ENCODE measurements at places on chromosomes 6 and 20.

GRCh38 chr6:24106291-24106690 lies 19.7 kb upstream of the NRSN1 start:
- peaks cover 7% of the 10 kb centered on the region for H3K27me3 ChIP-seq
- H3K4me3 ChIP-seq, result no peak overlapping the region
- DNase-seq, result no peak
- no peak overlapping the region for H3K27ac ChIP-seq
- H3K4me1 ChIP-seq, result no peaks in the 10 kb centered on the region

GRCh38 chr20:40326784-40327183 lies 362.3 kb downstream of the MAFB start:
- H3K27ac ChIP-seq, result no peak overlapping the region
- no peaks in the 10 kb centered on the region for H3K36me3 ChIP-seq
- no peak overlapping the region for H3K4me3 ChIP-seq
- H3K4me1 ChIP-seq, result peaks cover 11% of the 10 kb centered on the region
- no peaks in the 10 kb centered on the region for H3K27me3 ChIP-seq
- no peak for DNase-seq

DNA sequence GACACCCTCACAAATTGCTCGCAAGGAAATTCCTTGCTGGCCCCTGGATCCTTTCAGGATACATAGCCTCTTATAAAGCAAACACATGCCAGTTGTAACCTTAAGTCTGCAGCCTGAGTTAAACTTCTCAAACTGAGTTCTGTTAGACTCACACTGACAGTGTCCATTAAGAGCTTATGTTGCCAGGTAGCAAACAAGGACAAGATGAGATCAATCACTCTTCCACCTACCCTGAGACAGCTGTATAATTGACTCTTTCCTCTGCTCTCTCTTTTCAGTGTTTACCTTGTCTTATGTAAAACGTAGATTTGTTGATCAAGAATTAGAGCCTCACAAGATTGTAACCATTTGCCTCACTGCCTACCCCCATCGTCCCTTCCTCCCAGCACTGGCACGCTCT lies 359.8 kb downstream of the EPM2A start:
- H3K4me3 ChIP-seq, result peak overlapping the region; percentile 1
- H3K36me3 ChIP-seq, result no peaks in the 10 kb centered on the region
- no peak for DNase-seq
- peaks cover 12% of the 10 kb centered on the region for H3K27me3 ChIP-seq
- no peak overlapping the region for H3K27ac ChIP-seq

DNA sequence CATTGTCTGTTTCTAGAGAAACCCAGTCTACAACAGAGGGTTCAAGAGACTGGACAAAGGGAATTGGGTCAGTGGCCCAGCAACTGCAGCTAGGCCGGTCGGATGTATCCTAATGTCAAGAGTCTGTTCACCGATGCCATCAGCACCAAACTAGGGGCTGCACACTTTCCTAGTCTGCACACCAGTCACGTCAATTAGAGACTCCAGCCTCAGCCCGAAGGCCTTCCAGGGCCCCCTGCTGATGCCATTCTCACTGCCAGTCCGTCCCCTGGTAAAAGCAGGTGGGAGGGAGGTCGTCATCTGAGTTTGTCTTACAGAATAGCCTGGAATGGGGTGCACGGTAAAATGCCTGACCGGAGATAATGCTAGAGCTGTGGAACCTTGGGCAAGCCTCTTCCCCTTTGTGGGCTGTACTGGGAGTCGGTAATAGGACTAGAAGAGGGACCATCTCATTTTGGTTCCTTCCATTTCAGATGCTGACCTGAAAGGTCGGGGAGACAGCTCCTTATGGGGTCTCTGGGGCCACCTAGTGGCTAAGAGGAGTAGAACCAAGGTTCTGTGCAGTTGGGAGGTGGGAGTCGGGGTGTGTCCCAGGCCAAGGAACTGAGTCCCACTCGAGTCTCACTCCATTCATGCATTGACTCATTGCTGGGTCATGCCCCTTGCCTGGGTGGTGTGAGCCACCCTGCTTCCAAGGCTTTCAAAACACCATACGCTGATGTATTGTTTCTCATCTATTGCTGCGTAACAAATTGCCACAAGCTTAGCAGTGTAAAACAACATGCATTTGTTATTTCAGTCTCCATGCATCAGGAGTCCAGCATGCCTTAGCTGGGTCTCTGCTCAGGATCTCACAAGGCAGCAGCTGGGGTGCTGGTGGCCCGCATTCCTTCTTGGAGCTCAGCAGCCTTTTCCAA lies 5.1 kb downstream of the SOX12 start:
- H3K27me3 ChIP-seq, result no peaks in the 10 kb centered on the region
- H3K27ac ChIP-seq, result no peak overlapping the region
- no peak for DNase-seq

- no peak overlapping the region for H3K27ac ChIP-seq
- DNase-seq, result no peak
- H3K27me3 ChIP-seq, result no peaks in the 10 kb centered on the region
- no peaks in the 10 kb centered on the region for H3K36me3 ChIP-seq
- H3K4me3 ChIP-seq, result no peak overlapping the region
These were observed 49.5 kb upstream of the B4GALT5 start for GRCh38 chr20:49762940-49763766.

DNA sequence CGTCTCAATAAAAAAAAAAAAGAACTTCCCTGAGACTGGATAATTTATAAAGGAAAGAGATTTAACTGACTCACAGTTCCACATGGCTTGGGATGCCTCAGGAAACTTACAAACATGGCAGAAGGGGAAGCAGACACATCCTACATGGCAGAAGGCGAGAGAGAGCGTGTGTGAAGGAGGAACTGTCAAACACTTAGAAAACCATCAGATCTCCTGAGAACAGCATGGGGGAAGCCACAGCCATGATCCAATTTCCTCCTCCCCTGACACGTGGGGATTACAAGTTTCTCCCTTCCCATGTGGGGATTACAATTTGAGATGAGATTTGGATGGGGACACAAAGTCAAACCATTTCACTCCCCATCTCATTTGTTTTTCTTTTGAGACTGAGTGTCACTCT lies 46.6 kb upstream of the TFAP2C start:
- peak overlapping the region; percentile 38 for H3K27ac ChIP-seq
- no peaks in the 10 kb centered on the region for H3K36me3 ChIP-seq
- H3K4me1 ChIP-seq, result no peaks in the 10 kb centered on the region
- H3K4me3 ChIP-seq, result no peak overlapping the region

- no peak overlapping the region for H3K4me3 ChIP-seq
- DNase-seq, result no peak
- no peaks in the 10 kb centered on the region for H3K36me3 ChIP-seq
- H3K4me1 ChIP-seq, result peaks cover 28% of the 10 kb centered on the region
These were observed 98.0 kb downstream of the DACT2 start for GRCh38 chr6:168221497-168222079.

GRCh38 chr6:88000713-88001112 lies 46.9 kb upstream of the SPACA1 start:
- H3K27me3 ChIP-seq, result peaks cover 7% of the 10 kb centered on the region
- peaks cover 16% of the 10 kb centered on the region for H3K4me1 ChIP-seq
- no peaks in the 10 kb centered on the region for H3K36me3 ChIP-seq
- H3K4me3 ChIP-seq, result no peak overlapping the region

- H3K27me3 ChIP-seq, result peaks cover 90% of the 10 kb centered on the region
- peak overlapping the region; percentile 37 for H3K27ac ChIP-seq
These were observed 40.3 kb downstream of the NCR2 start for GRCh38 chr6:41375598-41376151.

DNA sequence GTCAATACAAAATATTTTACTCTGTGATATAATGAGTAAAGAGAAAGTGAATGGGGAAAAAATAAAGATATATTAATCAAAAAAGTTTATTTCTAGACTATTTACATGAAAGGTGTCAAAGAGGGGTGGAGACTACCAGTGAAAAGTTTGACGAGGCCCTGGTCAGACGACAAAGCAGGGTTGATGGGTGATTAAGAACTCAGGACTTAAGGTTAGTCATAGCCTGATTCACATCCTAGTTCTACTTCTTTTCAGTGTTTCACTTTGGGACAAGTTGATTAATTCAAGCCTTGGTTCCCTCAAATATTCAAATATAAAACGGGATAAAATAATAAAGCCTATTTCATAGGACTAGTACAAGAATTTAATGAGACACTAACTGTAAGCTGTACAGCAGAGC lies 178.2 kb upstream of the HS3ST5 start:
- H3K27me3 ChIP-seq, result peaks cover 3% of the 10 kb centered on the region
- H3K4me3 ChIP-seq, result no peak overlapping the region
- no peaks in the 10 kb centered on the region for H3K4me1 ChIP-seq
- DNase-seq, result no peak
- no peaks in the 10 kb centered on the region for H3K36me3 ChIP-seq

GRCh38 chr6:14232889-14233288 lies 115.3 kb downstream of the CD83 start:
- no peak overlapping the region for H3K4me3 ChIP-seq
- H3K27me3 ChIP-seq, result peaks cover 21% of the 10 kb centered on the region
- H3K4me1 ChIP-seq, result peaks cover 10% of the 10 kb centered on the region
- no peak for DNase-seq

GRCh38 chr6:90333928-90334327 lies 37.3 kb upstream of the BACH2 start:
- H3K4me1 ChIP-seq, result peaks cover 23% of the 10 kb centered on the region
- H3K4me3 ChIP-seq, result no peak overlapping the region
- H3K27me3 ChIP-seq, result peaks cover 3% of the 10 kb centered on the region
- DNase-seq, result no peak
- H3K36me3 ChIP-seq, result no peaks in the 10 kb centered on the region
- H3K27ac ChIP-seq, result no peak overlapping the region

GRCh38 chr20:64101731-64102621 lies 5.4 kb downstream of the NPBWR2 start:
- no peak for DNase-seq
- no peak overlapping the region for H3K27ac ChIP-seq
- H3K4me3 ChIP-seq, result peak overlapping the region; percentile 84
- H3K4me1 ChIP-seq, result peaks cover 5% of the 10 kb centered on the region
- H3K36me3 ChIP-seq, result no peaks in the 10 kb centered on the region

DNA sequence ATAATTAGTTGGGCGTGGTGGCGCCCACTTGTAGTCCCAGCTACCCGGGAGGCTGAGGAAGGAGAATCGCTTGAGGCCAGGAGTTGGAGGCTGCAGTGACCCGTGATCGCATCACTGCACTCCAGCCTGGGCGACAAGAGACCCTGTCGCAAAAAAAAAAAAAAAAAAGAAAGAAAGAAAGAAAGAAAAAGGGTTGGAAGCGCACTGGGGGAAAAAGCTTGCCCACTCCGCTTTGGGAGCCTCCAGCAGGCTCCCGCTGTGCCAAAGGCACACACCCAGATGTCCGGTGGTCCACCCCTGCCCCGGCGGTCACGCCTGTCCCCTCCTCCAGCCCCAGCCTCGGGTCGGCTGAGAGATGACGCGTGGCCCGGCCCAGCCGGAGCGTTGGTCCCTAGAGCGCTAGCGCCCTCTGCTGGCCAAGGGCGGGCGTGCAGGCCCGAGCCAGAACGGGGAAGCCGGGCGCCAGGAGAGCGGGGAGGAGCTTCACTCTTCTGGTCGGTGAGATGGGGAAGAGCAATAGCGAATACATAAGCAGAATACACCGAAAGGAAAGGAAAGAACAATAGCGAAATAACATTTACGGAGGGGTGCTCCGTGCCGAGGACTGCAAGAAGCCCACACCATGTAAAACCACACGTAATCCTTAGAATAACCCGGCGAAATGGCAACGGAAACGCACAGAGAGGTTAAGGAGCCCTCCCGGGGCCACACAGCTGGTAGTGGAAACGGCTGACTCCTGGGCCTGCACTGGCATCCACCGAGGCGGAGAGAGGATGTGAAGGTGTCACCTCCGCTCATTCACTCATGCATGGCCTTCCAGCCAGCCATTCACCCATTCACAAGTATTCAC lies 41.7 kb downstream of the UBE2V1 start:
- DNase-seq, result peak; percentile 99
- no peaks in the 10 kb centered on the region for H3K27me3 ChIP-seq
- peak overlapping the region; percentile 75 for H3K4me3 ChIP-seq
- peaks cover 29% of the 10 kb centered on the region for H3K4me1 ChIP-seq
- no peaks in the 10 kb centered on the region for H3K36me3 ChIP-seq
- H3K27ac ChIP-seq, result no peak overlapping the region

GRCh38 chr20:21698494-21699215 lies 6.8 kb upstream of the PAX1 start:
- no peak overlapping the region for H3K27ac ChIP-seq
- peak; percentile 53 for DNase-seq
- no peaks in the 10 kb centered on the region for H3K36me3 ChIP-seq
- H3K27me3 ChIP-seq, result peaks cover 97% of the 10 kb centered on the region
- H3K4me1 ChIP-seq, result peaks cover 5% of the 10 kb centered on the region

GRCh38 chr6:14333556-14334305 lies 216.2 kb downstream of the CD83 start:
- no peak overlapping the region for H3K27ac ChIP-seq
- H3K27me3 ChIP-seq, result peaks cover 4% of the 10 kb centered on the region
- H3K4me3 ChIP-seq, result no peak overlapping the region
- no peak for DNase-seq

GRCh38 chr6:4313044-4313686 lies 177.8 kb upstream of the ECI2 start:
- H3K27ac ChIP-seq, result no peak overlapping the region
- H3K4me1 ChIP-seq, result peaks cover 14% of the 10 kb centered on the region
- H3K36me3 ChIP-seq, result no peaks in the 10 kb centered on the region
- no peak overlapping the region for H3K4me3 ChIP-seq
- no peak for DNase-seq

All from type B pancreatic cell (in vitro differentiated cells).